NB4 (cell line): ENCODE measurements at places on chromosomes 4 and X.
A peak's percentile ranks its signal among the peaks of the same experiment; 100 is the strongest.

GRCh38 chrX:23497919-23498318 lies 163.3 kb downstream of the PTCHD1 start:
- no peak for DNase-seq

- DNase-seq = no peak
These were observed 145.4 kb downstream of the FNIP2 start for GRCh38 chr4:158914218-158914617.

- DNase-seq = peak; percentile 25
These were observed 4.5 kb downstream of the DDX60L start for GRCh38 chr4:168475745-168476144.

GRCh38 chrX:43804021-43804420 lies 78.2 kb downstream of the MAOB start:
- DNase-seq = no peak

GRCh38 chrX:97310373-97310772 lies 426.7 kb downstream of the RPA4 start:
- no peak for DNase-seq

DNA sequence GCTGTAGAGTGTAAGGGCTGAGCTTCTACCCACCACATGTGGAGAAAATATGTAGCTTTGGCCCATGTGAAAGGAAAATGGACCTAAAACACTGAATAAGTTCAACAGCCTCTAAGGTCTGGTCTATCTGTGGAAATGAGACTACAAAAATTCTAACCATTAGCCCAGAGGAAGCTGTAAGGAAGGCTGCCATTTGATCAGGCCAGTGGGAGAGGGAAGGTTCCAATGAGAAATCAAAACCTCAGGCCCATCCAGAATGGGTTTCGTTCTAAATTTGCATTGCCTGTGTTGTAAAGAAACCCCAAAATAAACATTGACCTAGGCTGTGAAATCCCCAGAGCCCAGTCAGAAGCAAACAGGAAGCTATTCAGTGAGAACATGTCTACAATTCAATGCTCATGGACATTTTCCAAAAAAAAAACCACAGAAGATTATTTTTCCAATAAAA lies 320.4 kb upstream of the SLC7A11 start:
- no peak for DNase-seq

DNA sequence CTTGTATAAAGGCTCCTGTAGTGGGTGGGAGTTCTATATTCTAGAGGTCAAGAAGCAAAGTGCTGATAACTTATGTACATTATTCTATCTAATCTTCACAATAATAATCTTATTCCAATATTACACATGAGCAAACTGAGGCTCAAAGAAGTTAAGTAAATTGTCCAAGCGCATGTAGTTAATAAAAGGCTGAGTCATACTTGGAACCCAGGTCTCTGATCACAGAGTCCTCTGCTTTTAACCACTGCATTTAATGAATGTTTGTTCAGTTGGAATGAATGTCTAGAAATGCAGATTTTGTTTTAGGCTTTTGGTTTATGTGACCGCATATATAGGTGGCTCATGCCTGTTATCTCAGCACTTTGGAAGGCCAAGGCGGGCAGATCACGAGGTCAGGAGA lies 88.4 kb upstream of the PAQR3 start:
- DNase-seq = no peak

GRCh38 chr4:77154065-77154464 lies 2.9 kb upstream of the CCNG2 start:
- no peak for DNase-seq

DNA sequence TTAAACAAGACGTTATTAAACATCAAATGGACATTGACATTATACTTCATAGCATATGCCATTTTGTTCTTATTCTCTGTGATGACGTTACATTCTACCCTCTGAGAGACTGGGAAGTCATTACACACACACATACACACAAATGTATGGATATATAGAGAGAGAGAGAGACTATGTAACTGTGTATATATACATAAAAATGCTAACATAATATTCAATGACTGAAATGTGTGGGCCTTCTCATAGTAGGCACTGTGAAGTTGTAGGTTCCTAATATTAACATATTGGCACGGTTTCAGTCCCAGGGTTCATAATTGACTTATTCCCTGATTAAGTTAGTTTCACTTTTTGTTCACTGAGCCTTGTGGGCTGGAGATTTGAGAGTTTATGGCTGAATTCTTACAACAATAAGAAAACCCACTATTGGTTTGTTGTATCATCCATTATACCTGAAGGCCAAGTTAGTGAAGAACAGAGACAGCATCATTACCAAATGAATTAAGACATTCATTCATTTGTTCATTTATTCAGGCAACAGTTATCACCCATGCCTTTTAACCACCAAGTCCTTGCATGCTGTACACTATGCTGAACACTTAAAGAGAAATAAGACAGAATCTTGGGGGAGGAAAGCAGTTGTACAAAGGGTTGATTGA lies 68.5 kb downstream of the GAB1 start:
- DNase-seq = no peak

- DNase-seq = no peak
These were observed 24.8 kb downstream of the NELFA start for GRCh38 chr4:1983846-1984405.

DNA sequence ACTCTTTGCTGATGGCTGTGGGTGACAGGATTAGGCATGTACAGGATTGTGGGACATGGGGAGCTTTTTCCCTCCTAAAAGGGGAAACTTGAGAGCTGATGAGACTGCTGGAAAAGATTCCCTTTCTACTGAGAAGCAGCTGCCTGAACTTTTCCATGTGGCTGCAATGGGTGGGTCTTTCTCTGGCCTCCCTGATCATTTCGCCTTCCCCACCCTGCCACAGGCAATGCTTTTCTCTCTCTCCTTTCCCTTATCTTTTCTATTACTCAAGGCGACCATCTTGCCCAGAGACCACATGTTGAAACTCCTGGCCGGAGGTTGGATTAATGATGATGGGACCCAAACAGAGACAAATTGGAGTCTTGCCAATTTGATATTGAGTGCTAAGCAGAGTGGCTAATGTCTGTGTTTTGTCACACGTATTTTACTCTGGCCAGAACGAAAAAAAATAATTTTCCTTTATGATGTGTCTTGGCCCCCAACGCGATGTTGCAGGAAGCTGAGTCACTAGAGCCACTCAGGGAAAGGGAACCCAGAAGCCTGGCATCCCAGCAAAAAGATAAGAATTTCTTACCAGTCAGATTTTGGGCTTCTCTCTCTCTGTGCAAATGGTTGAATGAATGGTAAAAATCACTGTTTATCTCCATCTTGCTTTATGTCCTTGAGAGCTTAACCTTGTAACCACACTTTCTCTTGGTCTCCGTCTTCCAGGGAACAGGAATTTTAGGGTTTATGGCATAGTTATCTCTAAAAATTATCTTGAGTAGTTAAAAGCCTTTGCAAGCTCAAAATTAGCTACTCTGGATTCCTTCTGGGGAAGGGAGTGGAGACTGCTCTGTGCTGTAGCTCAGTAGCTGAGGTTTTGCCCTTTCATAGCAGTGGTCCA lies 19.4 kb upstream of the ATP8A1 start:
- DNase-seq = no peak

DNA sequence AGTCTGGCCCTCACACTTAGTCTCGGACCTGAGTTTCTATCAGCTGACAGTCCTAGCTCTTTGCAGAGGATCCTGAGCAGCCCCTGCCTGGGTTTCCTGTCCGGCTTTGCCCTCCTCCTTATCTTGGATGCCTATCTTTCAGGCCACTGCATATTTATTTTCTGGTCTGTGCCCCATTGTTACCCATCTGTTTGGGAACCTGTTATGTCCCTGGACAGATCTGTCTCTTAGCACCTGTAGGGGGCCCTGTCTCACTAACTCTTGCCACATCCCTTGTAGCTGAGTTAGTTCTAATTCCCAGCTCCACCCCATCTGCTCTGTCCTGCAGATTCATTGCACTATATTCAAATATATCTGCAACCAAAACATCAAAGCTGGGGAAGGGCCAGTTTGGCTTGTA lies 514.9 kb upstream of the LCORL start:
- peak; percentile 9 for DNase-seq

GRCh38 chr4:3679071-3679825 lies 86.9 kb upstream of the ADRA2C start:
- DNase-seq = no peak

DNA sequence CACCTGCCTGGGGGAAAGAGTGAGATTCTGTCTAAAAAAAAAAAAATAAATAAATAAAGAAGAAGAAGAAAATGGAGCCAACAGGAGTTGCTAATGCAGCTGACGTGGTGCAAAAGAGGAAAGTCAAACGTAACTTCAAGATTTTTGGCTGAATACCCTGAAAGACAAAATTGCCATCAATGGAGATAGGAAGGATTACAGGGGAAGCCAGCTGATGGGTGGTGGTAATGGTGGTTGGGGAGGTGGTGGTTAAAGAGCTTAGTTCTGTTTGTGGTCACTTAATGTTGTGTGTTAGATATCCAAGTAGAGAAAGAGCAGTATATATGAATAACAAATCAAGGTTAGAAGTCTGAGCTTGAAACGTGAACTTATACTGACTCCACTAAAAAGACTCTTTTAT lies 225.4 kb downstream of the ARHGAP24 start:
- no peak for DNase-seq

- peak; percentile 95 for DNase-seq
These were observed 118.2 kb upstream of the STX18 start for GRCh38 chr4:4659871-4660651.

DNA sequence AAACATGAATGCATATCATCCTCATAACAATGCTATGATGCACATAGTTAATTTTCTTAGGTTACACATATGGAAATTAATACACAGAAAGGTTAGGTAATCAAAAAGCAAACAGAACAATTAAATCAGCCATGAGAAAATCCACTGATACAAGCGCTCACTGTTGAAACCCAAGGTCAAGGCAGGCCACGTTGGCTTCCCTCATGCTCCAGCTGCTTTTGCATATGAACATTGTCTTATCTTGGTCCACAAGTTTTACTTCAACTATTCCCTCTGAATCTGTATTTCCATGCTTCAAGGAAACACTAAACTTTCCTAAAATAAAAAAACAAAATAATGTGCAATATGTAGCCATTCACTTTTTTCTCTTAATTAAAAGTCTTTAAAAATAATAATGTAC lies 34.5 kb upstream of the PLA2G12A start:
- DNase-seq = no peak

DNA sequence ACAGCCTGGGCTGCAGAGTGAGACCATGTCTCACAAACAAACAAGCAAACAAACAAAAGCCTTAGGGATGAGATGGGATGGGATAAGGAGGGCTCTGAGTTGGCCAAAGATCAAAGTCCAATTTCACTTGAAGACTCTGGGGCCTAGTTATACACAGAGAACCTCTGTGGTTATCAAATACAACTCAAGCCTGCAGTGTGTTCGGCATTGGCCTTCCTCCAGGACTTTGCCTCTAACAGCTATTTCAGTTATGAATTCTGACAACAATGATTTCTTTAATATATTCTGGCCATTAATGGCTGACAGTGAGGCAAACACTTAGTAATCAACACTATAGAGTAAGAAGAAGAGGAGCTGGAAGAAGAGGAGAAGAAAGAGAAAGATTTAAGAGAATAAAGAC lies 171.1 kb downstream of the PDGFRA start:
- no peak for DNase-seq

GRCh38 chrX:13520936-13521335 lies 48.5 kb upstream of the EGFL6 start:
- no peak for DNase-seq

GRCh38 chrX:55794405-55794804 lies 76.9 kb downstream of the RRAGB start:
- DNase-seq = no peak

- DNase-seq = no peak
These were observed 1.5 kb upstream of the FATE1 start for GRCh38 chrX:151714362-151714761.

DNA sequence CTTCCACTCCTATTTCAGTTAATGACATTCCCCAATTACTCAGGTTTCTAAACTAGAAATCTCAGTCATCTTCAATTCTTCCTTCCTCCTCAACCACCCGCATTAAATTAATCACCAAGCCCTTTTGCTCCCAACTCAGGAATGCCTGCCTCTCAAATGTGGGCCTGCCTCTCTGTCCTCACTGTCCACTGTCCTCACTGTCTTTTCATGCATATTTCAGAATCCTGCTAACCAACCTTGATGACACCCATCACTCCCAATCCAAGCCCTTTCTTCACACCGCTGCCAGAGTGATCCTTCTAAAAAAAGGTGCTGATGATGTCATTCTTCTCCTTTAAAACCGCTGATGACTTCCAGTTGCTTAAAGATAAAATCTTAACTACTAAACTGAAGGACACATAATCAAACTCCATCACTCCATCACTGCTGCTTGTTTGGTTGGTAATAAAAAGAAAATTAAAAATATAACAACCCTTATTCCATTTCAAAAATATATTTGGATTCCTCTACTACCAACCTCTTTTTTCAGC lies 5.1 kb upstream of the APBB2 start:
- DNase-seq = no peak

- DNase-seq = no peak
These were observed 438.3 kb downstream of the GPAT3 start for GRCh38 chr4:83974111-83974780.

DNA sequence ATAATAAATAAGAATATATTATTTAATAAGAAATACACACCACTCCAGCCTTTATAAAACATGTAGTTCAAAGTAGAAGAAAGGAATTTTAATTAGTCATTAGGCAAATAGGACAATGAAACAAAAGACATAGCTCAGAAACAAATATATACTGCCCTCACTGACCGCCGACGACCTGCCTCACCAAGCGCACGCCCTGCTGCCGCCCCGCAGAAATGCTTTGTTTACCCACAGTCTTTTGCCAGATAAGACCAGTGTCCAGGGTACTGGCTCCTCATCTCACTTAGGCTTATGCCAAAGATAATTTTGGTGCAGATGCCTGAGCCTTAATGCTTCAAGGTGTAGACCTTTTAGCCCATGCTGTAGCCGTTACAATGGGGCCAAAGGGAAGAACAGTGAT lies 199.5 kb downstream of the HHIP start:
- no peak for DNase-seq

DNA sequence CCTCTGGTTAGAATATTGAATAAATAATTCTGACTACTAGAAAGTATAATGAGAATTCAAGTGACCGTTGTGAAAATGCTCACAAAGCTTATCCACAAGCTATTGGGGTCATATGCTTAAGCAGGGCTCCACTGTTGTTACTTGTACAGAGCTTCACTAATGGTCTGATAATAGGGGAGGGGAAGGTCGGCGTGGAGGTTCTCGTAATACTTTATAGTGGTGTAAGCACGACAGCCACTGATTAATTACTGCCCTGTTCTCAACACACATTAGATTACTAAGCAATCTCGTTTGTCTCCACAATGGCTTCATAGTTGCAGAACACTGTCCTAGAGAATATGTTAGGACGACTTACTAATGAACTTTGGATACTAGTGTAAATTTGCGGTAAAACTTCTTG lies 11.6 kb downstream of the UNC5C start:
- DNase-seq = no peak
